Germinal center (tissue), 1 donor: ENCODE measurements at places on chromosomes 16 and 17.

- DNase-seq: no peak
Measured at GRCh38 chr17:17448076-17448475, 28.7 kb upstream of the MED9 start.

DNA sequence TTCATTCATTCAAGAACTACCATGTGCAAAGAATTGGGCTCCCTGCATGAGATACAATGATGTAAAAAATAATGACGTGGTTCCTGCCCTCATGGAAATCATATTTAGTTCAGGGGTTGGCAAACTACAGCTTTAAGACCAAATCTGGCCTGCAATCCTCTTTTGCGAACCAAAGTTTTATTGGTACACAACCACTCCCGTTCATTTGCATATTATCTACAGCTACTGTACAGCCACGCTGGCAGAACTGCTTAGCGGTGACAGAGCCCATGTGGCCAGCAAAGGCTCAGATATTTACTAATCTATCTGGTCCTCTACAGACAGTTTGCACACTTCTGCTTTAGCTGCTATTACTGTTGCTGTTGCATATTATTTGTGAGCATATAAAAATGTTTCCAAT is 167.7 kb downstream of the XYLT1 start:
- peak; percentile 73 for DNase-seq

- DNase-seq: no peak
Measured at GRCh38 chr17:73278049-73278464, 16.4 kb upstream of the CPSF4L start.

DNA sequence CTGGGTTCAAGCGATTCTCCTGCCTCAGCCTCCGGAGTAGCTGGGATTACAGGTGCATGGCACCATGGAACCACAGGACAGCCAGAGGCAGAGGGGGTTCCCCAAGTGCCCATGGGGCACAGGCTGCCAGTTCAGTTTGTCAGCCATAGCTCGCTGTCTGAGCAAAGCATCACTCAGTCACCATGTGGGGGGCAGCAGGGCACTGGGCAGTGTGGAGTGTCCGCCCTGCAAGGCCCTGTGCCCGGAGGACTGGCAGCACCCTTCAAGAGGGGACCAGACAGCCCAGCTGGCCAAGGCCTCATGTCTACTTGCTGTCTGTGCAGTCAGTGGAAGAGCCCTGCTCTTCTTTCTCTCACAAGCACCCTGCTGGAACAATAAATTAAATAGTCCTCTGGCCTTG is 6.4 kb downstream of the ALYREF start:
- DNase-seq: no peak

- DNase-seq: no peak
Measured at GRCh38 chr17:73560661-73561060, 83.6 kb downstream of the SDK2 start.

DNA sequence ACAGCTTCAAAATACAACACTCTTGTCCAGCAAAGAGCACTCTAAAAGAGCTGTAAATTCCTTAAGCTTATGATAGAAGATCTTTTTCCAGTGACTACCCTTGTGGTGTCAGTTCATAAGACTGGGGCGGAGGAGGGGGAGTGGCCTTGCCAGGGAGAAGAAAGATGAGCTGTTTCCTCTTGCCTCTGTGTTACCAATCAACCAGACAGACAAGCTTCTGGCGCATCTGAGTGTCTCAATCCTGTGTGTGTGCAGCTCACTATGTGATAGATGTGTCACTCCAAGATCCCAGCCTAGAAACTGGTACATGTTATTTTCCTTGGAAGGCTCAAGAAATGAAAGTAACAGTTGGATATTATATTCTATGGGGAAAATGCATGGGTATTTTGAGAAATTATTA is 167.4 kb upstream of the CACNG3 start:
- no peak for DNase-seq

DNA sequence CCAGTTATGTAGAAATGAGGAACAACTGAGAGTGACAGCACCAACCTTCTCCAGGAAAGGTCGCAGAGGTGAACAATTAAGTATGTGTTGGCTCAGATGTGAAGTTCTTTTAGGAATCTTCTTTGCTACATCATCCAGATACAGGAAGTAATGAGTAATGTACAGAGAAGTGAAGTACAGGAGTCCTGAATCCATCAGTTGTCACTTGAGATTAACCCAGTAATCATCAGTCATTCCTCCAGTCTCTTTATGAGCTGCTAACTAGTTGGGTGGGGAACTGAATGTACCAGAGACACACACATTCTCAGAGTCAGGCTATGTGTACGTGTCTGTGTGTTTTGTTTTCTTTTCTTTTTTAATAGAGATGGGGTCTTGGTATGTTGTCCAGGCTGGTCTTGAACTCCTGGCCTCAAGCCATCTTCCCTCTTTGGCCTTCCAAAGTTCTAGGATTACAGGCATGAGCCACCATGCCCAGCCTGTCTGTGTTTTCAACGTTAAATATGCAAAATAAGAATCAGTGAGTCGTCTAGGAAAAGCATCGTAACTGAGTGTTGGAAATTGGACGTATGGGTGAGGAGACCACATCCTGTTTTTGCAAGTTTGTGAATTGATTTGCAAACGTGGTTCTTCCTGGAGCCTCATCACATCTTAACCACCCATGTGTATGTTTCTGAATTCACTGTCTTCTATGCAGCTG is 19.9 kb downstream of the ZNF200 start:
- DNase-seq: peak; percentile 17

- peak; percentile 7 for DNase-seq
Measured at GRCh38 chr16:69005641-69006355, 99.7 kb upstream of the HAS3 start.

DNA sequence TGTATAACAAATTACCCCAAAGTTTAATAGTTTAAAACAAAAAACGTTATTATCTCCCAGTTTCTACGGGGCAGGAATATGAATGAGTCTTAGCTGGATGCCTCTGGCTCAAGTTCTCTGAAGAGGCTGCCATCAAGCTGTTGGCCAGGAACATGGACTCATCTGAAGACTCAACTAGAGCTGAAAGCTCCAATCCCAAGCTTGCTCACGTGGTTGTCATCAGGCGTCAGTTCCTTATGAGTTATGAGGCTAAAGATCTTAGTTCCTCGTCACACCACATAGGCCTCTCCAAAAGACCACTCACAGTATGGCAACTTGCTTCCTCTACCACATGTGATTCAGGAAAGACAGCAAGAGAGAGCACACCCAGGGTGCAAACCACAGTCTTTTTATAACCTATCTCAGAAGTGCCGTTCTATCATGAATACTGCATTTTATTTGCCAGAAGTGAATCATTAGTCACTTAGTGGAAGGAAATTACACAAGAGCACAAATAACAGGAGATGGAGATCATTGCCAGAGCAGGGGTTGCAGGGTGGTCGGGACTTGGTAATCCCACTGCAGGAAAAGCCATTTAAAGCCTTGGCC is 48.7 kb upstream of the NLK start:
- no peak for DNase-seq

- no peak for DNase-seq
Measured at GRCh38 chr16:53209429-53209828, 154.6 kb downstream of the CHD9 start.
